Stomach (tissue), 19 donors: ENCODE measurements at places on chromosomes 4 and X. TPM values are rescaled to one million over a fixed set of nuclear protein-coding genes. Genes with fewer than 3 reads are reported as not detected.
A peak's percentile ranks its signal among the peaks of the same experiment; 100 is the strongest.

DNA sequence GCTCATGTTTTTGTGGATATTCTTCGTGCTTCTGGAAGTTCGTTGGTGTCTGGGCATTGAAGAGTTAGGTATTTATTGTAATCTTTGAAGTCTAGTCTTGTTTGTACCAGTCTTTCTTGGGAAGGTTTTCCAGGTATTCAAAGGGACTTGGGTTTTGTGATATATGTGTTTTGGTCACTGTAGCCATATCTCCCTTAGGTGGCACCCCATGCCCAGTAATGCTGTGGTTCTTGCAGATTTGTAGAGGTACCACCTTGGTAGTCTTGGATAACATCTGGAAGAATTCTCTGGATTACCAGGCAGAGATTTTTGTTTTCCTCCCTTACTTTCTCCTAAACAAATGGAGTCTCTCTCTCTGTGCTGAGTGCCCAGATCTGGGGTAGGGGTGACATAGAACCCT lies 184.1 kb downstream of the TEX13C start:
- no peaks in the 10 kb centered on the region for H3K36me3 ChIP-seq
- DNase-seq, result no peak
- H3K27ac ChIP-seq, result no peak overlapping the region
- no peaks in the 10 kb centered on the region for H3K4me1 ChIP-seq
- H3K4me3 ChIP-seq, result no peak overlapping the region
- no peaks in the 10 kb centered on the region for H3K27me3 ChIP-seq

GRCh38 chr4:137806420-137806819 lies 274.1 kb upstream of the PCDH18 start:
- no peaks in the 10 kb centered on the region for H3K36me3 ChIP-seq
- no peak overlapping the region for H3K27ac ChIP-seq
- H3K4me1 ChIP-seq, result no peaks in the 10 kb centered on the region
- no peaks in the 10 kb centered on the region for H3K27me3 ChIP-seq
- H3K4me3 ChIP-seq, result no peak overlapping the region

GRCh38 chrX:150896632-150897031 lies 1.8 kb downstream of the CD99L2 start:
- no peak overlapping the region for H3K4me3 ChIP-seq
- no peak overlapping the region for H3K27ac ChIP-seq
- H3K4me1 ChIP-seq, result peaks cover 6% of the 10 kb centered on the region
- no peak for DNase-seq
- no peaks in the 10 kb centered on the region for H3K27me3 ChIP-seq

GRCh38 chr4:85610450-85610849 lies 135.5 kb downstream of the ARHGAP24 start:
- H3K36me3 ChIP-seq, result no peaks in the 10 kb centered on the region
- DNase-seq, result no peak
- no peaks in the 10 kb centered on the region for H3K27me3 ChIP-seq
- no peak overlapping the region for H3K4me3 ChIP-seq

- no peaks in the 10 kb centered on the region for H3K36me3 ChIP-seq
- no peak for DNase-seq
- no peak overlapping the region for H3K4me3 ChIP-seq
- peaks cover 13% of the 10 kb centered on the region for H3K4me1 ChIP-seq
- no peak overlapping the region for H3K27ac ChIP-seq
Observed at GRCh38 chr4:153348006-153348405, 3.5 kb downstream of the MND1 start.

DNA sequence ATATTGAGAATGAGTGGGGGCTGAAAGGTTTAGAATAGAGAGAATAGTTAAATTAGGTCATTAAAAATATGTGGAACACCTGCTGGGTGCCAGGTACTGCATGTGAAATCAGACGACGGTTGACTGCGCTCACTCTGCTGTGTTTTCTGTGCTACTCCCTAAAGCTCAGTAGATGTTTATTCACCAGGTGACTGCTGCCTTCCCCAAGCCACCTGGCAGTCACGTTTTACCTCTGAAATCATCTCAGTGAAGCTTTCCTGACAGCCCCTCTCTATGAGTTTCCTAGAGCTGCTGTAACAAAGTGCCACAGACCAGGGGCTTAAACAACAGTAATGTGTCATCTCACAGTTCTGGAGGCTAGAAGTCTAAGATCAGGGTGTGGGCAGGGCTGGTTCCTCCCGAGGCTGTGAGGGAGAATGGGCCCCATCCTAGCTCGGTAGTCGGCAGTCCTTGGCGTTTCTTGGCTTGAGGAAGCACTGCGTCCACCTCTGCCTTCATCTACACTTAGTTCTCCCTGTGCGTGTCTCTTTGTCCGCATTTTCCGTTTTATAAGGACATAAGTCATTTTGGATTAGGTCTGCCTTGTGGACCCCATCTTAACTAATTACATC lies 25.3 kb downstream of the ADD1 start:
- H3K27ac ChIP-seq, result peak overlapping the region; percentile 82
- no peaks in the 10 kb centered on the region for H3K36me3 ChIP-seq
- no peaks in the 10 kb centered on the region for H3K27me3 ChIP-seq
- H3K4me3 ChIP-seq, result peak overlapping the region; percentile 27

DNA sequence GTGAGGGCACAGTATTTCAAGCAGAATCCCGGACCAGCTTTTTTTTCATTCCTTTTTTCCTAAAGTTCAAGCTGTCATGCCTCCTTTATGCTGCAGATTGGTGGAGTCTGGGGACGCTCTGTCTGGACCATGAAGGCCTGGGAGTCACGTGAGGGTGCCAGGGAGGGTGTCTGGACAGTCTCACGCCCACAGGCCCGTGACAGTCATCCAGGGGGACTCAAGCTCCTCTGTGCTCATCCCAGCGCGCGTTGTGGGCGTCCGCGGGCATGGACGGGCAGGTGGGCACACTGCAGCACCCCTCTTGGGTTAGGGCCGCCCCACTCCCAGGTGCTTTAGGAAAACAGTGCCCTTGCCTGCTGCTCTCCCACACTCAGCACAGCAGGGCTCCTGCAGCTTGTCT lies 4.8 kb downstream of the CPZ start:
- peaks cover 20% of the 10 kb centered on the region for H3K27me3 ChIP-seq
- H3K36me3 ChIP-seq, result no peaks in the 10 kb centered on the region
- no peak for DNase-seq

DNA sequence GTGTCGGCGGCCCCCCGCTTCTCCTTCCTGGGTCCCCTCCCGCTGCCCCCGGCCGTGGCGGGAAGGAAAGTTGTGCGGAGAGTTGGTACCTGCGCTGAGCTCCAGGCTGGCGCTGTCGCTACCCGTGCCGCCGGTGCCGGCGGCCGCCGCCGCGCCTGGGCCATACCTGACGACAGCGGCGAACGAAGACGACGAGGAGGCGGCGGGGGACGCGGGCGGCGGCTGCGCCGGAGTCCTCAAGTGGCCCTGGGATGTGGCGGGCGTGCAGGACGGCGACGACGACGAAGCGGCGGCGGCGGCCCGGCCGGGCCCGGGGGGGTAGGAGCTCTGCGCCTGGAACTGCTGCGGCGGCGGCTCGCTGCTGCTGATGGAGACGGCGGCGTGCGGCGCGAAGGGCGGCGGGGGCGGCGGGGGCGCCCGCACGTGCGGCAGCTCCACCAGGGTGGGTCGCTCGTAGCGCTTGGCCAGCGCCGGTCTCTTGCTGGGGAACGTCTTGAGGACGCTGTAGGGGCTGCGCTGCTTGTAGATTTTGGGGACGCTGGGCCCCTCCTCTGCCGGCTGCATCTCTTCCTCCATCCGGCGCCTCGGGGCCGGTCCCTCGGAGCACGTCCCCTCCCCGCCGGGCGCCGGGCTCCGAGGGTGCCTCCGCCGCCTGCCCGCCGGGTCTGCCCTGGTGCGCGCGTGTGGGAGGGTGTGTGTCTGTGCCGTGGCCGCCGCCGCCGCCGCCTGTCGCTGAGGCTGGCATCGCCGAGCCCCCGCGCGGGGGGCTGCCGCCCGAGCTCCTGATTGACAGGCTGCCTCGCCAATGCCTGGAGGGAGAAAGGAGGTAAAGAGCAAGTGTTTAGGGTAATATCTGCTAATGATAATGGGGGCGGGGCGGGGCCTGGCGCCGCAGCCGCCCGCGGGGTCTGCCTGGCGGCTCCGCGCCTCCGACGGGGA lies 618 bp downstream of the BEND4 start:
- H3K4me1 ChIP-seq, result peaks cover 25% of the 10 kb centered on the region
- H3K27ac ChIP-seq, result no peak overlapping the region
- DNase-seq, result peak; percentile 30
- peaks cover 24% of the 10 kb centered on the region for H3K27me3 ChIP-seq
- no peaks in the 10 kb centered on the region for H3K36me3 ChIP-seq

DNA sequence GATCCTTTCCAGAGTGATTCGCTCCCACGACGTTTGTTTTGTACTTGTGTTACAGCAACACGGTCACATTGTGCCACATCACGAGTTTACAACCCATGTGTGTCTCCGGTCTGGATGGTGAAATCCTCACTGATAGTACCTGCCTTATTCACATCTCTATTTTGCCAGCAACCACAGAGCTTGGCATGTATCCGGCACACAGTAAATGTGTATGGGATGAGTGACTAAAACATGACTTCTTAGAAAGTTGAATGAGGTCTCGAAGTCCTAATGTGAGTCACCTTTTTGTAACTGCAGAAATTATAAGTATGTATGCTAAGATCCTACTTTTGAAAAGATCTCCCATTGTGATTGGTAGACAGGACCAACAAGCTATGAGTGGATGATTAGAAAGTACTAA lies 7.5 kb downstream of the STOX2 start:
- peaks cover 14% of the 10 kb centered on the region for H3K4me1 ChIP-seq
- H3K4me3 ChIP-seq, result no peak overlapping the region
- H3K27me3 ChIP-seq, result no peaks in the 10 kb centered on the region
- H3K27ac ChIP-seq, result no peak overlapping the region

- no peak for DNase-seq
- no peak overlapping the region for H3K4me3 ChIP-seq
- no peaks in the 10 kb centered on the region for H3K27me3 ChIP-seq
- H3K4me1 ChIP-seq, result no peaks in the 10 kb centered on the region
Observed at GRCh38 chr4:87227751-87228151, 7.3 kb upstream of the KLHL8 start.

DNA sequence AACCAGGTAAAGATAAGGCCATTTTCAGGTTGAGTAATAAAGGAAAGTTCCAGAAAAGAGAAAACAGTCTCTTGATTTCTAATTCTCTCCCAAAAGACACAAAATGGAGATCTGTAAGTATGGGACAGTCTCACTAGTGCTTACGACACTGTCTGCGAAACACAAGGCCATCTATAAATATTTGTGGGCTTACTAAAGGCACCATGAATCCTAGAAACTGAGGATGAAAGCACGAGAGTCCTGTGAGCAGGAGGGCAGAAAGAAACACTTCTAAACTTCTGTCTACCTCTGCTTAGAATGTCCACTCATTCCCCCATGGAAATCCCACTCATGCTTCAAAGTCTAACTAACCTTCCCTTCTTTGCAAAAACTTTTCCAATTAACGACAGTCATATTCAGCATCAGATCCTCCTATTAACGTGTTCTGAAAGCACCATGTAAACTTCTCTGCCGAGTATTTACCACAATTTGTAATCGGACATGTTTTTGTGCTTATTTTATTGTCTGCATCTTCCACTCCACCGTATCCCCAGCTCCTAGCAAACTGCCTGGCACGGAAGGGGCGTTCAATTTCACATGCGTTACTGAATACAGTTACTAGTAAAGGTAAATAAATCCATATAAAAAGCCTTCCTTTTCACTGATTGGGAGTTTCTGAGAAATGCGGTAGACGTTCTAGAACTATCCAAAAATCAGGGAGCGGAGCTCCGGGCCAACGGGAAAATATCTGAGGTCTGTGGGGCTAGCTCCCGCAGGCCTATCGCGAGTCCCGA lies 665 bp downstream of the PSMD10 start:
- H3K4me3 ChIP-seq, result peak overlapping the region; percentile 64
- DNase-seq, result no peak
- no peaks in the 10 kb centered on the region for H3K27me3 ChIP-seq
- peaks cover 11% of the 10 kb centered on the region for H3K4me1 ChIP-seq
- peak overlapping the region; percentile 88 for H3K27ac ChIP-seq

DNA sequence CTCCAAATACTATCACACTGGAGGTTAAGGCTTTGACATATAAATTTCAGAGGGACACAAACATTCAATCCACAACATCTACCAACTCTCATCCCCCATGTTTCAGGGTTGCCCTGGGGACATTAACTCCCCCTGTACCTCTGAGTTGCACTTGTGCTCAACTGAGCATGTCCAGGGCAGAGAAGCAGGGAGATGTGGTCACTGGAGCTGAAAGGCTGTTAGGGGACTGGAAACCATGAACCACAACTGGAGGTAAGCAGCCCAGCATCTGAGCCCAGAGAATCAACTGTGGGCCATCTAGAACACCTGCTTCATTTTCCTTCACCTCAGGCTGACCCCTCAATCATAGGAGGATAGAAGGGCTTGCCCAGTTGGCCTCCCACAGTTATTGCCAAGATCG lies 641.1 kb downstream of the MID1IP1 start:
- no peak overlapping the region for H3K27ac ChIP-seq
- DNase-seq, result no peak
- no peak overlapping the region for H3K4me3 ChIP-seq
- H3K27me3 ChIP-seq, result no peaks in the 10 kb centered on the region

The IL21 gene
- polyA plus RNA-seq, result not detected

The ADH7 gene
- polyA plus RNA-seq, result 62.2 TPM

The PGRMC1 gene
- 33.9 TPM for polyA plus RNA-seq
